ENCODE measurements at places on chromosomes 3 and 15.
A peak's percentile ranks its signal among the peaks of the same experiment; 100 is the strongest.

DNA sequence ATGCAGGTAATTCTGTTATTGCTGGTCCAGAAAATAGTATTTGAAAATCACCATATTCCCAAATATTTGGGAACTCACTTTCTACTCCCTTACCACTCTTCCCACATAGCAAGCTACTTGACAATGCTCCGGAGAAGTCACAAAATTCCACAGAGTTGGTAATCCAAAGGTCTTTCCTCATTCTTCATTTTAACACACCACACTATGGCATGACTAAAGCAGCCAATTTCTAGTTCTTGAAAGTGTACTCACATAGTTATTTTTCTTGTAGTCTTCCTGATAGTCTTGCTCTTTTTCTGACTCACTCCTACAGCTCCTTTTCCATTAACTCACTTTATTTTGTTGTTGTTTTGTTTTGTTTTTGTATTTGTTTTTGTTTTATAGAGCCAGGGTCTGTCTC is 67.2 kb downstream of the MYO9A start:
- DNase-seq, result no peak

GRCh38 chr3:152048831-152049230 is 175.4 kb downstream of the SUCNR1 start:
- DNase-seq, result no peak

GRCh38 chr15:52100807-52101442 is 11.7 kb downstream of the BCL2L10 start:
- peak; percentile 31 for DNase-seq

- DNase-seq, result no peak
Observed at GRCh38 chr3:60095516-60095915, 1045.7 kb upstream of the CFAP20DC start.

DNA sequence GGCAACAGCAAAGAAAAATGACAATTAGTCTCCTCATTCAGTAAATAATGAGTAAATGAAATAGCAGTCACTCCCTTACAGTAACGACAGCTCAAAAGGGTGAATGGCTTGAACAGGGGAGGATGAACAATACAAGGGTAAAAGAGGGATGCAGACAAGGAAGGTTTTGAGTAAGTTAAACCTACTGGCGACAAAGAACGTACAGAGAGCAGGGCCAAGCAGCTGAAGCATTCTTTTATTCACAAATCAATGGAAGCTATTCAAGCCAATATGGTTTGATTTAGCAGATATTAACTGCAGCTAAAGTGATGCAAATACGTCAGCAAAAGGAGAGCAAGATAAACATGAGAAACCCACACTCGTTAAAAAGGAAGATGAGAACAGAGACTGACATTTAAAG is 90.7 kb upstream of the ICE2 start:
- no peak for DNase-seq

- no peak for DNase-seq
Observed at GRCh38 chr3:105040026-105040622, 326.6 kb upstream of the ALCAM start.

- DNase-seq, result no peak
Observed at GRCh38 chr15:78880813-78881212, 8.1 kb downstream of the MORF4L1 start.

DNA sequence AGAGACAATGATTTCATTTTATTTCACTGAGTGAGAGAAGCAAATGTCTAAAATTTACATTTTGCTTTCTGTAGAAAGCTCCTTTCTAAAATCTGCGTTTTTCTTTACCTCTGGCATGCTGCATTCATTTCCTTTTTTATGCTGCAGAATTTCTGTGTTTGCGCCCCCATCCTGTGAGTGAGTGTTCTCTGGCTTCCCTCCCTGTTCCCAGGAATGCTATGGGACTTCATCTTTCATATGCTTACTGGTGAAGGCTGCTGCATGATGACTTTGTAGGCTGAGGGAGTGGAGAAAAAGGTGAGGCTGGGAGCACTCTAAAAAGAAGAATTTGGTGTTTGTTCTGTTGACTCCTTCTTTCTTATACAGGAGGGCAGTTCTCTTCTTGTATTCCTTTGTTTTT is 7.7 kb upstream of the TMC3 start:
- no peak for DNase-seq

DNA sequence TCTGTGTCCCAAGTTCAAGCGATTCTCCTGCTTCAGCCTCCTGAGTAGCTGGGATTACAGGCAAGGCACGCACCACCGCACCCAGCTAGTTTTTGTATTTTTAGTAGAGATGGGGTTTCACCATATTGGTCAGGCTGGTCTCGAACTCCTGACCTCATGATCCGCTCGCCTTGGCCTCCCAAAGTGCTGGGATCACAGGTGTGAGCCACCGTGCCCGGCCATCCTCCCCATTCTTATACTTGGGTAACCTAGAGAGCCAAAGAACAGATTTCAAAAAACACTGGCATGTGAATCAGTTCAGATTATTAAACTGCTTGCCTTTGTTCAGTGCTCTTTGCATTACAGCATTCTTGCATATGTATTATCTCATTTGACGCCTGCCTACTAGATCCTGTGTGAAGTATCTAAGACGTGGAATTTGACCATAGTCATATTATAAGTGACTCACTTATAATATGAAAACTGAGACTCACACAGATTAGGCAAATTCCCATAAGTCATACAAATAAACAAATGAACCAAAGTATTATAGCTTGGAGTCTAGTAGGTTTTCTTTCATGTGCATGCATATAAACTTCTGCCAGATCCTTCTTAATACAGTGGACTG is 123.5 kb downstream of the UNC13C start:
- DNase-seq, result no peak

GRCh38 chr3:55511895-55512570 is 24.9 kb upstream of the WNT5A start:
- no peak for DNase-seq

- no peak for DNase-seq
Observed at GRCh38 chr15:92805080-92805690, 94.9 kb upstream of the CHD2 start.

DNA sequence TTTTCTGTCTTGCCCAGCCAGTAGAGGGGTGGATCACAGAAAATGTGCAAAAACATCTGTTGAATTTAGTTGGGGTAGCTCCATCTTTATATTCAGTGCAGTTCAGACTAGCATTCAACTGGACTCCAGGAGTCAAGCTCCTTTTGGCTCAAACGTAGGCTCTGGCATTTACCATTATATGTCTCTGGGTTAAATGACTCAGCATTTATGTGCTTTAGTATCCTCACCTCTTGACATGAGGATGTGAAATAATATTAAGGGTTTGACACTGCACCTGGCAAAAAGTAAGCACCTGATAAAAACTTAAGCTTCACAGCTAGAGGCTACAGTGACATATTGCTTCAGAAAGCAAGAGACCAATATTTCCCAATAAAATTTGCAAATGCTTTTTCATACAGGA is 14.8 kb downstream of the PRC1 start:
- DNase-seq, result no peak

- no peak for DNase-seq
Observed at GRCh38 chr3:63975723-63976122, 47.6 kb downstream of the PSMD6 start.

DNA sequence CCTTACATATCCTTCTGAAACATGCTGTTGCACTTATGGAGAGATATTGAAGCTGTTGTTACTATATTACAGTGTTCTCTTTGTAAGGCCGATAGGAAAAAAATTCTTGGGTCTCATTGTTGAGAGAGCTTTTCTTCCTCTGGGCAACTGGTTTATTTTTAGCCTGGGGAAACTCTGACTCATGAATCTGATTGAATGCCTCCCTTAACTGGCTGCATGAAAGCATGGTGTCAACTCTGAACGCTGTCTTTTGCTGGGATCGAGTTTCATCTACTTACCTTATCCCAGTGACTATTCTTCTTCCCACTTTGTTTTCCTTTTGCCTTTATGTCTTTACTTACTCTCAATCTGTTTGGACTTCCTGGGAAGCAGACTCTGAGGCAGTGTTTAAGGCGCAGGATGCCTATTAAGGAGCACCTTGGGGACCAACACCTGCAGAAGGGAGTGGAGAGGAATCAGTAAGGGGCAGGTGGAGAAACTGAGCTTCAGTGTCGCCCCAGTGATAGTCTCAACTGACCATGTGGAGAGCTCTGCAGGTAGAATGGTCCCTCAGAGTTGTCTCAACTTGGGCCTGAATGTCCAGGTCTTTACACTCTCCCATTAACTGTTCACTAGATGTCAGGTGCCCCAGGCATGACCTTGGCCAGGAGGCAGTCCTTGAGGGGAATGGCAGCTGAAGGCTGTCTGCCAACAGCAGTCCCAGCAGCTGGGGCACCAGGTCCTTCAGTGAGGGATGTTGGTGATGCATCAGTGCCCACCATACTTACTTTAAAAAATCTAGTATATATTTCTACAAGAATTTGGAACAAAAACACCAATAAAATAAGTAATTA is 88.9 kb upstream of the CCNL1 start:
- peak; percentile 68 for DNase-seq

DNA sequence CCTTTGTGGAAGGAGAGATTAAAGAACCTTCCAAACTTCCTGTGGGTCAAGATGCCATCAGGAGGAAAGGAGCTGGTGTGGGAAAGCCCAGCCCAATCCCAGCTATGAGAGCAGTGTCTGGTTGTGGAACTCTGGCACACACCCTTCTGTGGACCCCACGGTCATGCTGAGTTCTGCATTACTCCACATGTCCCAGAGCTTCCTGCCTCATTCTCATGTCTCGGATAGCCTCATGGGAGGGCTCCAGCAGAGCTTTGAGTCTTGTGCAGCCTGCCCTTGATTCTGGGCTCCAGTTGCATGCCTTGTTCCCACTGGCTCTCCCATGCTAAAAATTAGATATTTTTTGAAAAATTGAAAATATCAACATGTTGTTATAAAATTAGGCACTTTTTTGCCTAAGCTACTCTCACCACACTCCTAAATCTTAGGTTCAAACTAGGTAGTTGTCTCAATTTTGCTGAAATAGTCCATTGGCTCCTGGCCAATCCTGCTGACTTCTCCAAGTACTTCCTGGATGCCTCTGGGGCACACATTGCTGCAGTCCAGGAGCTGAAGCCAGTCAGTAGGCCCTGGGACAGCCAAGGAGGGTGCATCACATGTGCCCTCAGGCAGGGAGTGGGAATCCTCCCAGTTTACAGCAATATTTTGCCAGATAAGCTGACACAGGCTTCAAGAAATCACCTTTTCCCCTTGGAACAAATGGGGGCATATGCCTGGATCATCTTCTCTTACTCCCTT is 144.3 kb downstream of the EEFSEC start:
- no peak for DNase-seq

GRCh38 chr3:142225885-142226215 is 465 bp upstream of the GK5 start:
- no peak for DNase-seq

- no peak for DNase-seq
Observed at GRCh38 chr3:116038968-116039650, 406.2 kb downstream of the LSAMP start.

DNA sequence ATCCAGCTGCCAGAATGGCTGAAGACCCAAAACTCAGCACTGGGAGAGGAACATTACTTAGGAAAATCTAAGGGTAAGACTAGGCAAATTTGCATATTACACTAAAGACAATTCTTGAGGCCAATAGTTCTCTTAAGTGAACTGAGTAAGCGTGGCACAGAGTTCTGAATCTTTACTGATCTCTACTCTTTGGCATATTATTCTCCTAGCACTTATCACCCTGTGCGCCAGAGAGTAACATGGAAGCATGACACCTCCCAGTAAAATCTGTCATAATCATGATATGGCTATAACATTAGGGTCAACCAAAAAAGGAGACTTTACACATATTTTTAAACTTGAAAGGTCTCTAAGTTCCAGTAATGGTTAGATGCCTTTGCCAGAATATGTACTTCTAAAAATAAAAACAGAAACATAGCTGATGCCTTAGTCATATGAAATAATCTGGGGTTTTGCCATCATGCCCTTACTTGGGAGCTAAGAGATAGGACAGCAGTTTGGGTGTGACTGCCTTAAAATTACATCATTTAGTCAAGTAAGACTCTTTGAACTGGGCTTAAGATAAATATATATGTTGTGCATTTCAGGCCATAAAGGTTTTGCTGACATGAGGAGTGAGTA is 290.5 kb downstream of the PLCL2 start:
- DNase-seq, result no peak

DNA sequence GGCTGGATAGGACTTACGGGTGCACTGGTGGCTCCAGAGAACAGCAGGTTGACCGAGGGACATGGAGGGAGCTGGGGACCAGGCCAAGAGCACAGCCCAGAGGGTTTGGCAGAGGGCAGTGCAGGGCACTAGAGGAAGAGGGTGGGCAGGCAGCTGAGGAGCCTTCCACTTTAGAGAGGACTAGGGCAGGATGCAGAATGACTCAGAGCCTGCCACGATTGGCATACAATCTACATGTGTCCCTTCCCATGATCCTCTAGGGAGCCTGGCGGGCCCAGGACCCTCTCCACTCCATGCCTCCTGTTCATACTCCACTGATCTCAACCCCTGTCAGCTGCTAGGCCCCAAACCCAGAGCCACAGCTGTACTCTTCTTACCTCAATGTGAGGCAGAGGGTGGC is 14.4 kb upstream of the APEH start:
- DNase-seq, result no peak

GRCh38 chr15:75982468-75982867 is 29.8 kb downstream of the NRG4 start:
- no peak for DNase-seq

DNA sequence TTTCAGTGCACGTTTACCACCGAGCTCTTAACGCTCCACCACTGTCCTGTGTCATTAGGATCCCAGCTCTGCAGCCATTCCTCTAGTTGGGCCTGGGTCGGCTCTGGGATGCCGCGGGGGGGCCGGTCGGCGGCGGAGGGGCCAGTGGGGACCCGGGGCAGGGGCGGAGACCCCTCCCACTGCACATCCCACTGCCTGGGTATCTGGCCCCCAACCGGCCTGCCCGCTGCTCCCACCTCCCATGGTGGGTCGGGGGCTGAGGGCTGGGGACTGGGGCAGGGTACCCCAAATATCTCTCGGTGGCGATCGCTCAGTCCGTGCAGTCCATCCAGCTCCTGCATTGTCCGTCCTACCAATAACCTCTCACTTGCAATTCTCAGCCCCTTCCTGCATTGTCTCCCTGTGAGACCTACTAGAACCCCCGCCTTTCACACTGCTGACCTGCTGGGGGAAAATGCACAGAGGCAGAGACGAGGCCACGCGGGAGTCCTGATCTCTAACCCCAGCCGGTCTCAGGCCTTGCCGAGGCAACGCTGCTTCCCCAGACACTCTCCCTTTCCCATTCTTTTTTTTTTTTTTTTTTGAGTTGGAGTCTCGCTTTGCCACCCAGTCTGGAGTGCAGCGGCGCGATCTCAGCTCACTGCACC is 24.0 kb upstream of the MUC20 start:
- DNase-seq, result no peak

DNA sequence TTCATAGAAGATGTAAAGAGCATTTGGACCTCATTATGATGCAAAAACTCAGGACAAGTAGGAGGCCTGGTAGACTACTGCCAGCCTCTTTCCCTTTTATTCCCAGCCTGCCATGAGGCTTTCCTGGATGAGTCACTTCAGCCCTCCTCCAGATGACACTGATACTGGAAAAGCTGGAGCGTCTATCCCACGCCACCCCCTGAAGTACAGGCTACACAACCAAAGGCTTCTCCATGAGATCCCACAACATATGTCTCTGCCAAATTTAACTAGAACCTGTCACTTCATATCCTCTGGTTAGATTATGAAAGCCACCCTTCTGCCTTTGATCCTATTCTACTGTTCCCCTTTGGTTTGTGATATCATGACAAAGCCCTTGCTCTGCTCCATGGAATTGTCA is 56.1 kb upstream of the CPNE4 start:
- DNase-seq, result no peak

Measured in Kasumi-1 (cell line).